ENCODE measurements at places on chromosomes 5 and 9.

GRCh38 chr5:8314965-8315364, 446.0 kb downstream of the MTRR start:
- no peak for DNase-seq

DNA sequence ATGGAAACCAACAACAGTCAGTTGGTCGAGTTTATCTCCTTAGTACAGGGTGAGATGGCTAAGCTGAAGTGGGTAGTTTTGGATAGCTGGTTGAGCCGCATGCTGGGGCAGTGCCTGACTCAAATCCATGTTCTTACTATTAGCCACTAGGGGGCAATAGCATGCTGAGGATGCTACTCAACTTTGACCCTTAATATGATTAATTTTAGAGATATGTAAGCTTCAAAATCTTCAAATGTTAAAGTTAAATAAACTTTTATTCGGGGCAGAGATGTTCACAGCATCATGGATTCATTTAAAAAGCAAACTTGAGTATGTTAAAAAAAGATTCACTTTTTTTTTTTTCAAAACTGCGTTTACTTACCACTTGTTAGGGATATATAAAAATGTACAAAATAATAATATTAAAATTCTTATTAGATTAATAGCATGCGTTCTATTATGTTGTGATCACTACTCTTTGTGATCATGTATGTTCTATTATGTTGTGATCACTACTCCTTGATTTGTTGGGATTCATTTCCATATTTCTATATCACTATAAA, 57.0 kb downstream of the C9orf153 start:
- DNase-seq = no peak

- DNase-seq = no peak
Observed at GRCh38 chr5:2739360-2740050, 12.0 kb downstream of the IRX2 start.

- no peak for DNase-seq
Observed at GRCh38 chr5:108529381-108529780, 147.5 kb upstream of the FBXL17 start.

DNA sequence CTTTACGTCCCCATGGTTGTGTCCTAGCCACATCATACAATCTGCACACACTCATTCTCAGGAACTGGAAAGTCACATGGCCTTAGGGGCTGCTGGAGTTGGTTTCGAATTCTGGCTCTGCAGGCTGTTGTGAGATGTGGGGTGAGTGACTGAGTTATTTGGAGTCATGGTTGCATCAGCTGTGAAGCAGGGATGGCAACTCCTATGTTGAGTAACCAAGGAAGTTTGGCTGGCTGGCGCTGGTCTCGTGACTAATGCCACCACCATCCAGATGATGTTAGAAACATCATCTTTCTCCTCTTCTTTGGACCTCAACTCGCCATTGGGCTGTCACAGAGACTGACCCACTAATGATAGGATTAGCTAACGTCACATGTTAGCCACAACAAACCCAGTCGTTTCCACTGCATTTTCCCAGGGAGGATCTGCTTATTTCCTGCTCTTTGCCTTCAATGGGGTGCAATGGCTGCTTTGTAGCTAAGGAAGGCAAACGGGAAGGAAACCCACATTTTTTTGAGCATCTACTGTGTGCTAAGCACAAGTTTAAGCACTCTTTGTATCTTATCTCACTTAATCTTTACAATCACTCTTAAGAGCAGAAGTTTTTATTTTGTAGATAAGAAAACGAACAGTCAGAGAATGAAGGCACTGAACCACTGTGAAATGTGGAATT, 78.1 kb upstream of the UBTD2 start:
- no peak for DNase-seq

DNA sequence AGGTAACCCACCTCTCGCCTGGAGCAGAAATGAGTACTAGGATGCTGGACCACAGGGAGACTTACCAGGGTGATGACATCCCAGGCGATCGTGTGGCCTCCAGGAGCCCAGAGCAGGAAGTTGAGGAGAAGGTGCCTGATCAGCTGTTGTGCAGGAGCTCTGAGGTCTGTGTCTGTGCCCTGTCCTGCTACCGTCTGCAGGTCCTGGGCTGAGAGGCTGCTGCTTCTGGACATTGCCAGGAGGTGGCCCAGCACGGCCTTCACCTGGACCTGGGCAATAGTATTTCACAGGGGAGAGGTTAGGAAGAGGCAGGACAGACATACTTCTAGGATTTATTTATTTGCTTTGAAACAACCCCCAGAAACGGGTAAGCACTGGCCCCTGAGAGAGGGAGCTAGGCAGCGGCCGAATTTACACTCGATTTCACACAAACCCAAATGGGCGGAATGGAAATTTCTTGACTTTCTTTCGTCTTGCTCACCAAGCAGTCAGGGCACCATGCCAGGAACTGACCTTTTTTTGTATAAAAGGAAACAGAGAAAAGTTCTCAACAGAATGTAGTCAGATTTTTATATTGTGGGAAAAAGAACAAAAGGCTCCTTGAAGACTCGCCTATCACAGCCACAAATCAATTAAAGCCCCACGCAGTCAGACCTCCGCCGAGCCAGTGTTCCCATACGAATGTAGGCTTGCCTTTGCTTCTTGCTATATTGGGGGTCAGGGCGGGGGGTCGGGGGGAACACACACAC, 210.3 kb downstream of the FANCC start:
- DNase-seq = no peak

DNA sequence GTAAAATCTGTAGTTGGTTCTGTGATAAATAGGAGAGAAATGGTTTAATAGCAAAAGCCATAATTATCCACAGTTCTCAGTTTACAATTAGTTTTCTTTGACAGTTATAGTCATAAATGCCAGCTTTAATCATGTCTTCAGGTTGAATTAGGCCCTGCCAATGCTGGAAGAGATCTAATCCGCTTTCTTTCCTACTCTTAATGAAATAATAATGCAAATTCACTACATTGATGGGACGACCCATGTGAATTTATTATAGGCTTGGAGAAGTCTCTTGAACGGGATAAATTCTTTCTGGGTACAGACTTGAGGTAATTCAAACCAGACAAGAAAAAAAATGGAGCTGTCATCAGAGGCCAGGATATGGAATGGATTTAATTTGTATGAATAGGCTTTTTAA, 950.4 kb downstream of the EFNA5 start:
- no peak for DNase-seq

GRCh38 chr5:90386099-90386710, 23.4 kb downstream of the CETN3 start:
- no peak for DNase-seq

DNA sequence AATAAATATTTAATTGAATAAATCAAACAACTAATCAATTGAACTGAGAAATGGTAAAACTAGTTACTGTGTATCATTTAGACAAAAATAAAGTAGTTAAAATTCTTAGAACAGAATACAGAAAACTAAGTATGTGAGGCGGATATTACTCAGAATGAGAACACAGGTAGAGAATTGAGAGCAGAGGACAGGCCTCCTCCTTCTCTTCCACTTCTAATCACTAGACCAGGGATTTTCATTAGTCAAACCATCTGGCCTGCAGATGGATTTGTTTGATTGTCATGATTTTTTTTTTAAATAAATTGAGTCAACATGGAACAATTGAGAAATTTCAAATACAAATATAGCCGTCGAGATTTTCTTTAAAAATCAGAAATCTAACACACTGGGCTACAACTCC, 198.6 kb upstream of the HMHB1 start:
- DNase-seq = no peak

- DNase-seq = no peak
Observed at GRCh38 chr5:124922255-124922975, 176.0 kb upstream of the ZNF608 start.

- DNase-seq = no peak
Observed at GRCh38 chr5:9513827-9514226, 32.0 kb downstream of the SEMA5A start.

DNA sequence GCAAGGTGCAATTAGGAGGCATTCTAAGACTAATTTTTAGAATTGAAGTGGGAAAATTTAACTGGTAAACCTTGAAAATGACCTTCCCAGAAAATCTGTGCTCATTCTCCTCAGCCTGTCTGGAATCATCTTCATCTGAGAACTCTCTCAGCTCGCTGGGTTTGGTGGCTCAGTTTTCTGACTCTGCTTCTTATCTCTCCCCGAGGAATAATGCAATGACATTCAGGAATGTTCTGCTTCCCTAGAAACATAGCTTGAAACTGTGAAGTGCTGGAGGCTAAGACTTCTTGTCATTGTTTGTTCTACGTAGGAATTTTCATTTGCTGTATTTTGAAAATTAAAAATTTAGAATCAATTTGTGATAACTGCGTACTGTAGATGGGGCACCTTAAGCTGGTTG, 86.6 kb downstream of the KCNN2 start:
- no peak for DNase-seq

- no peak for DNase-seq
Observed at GRCh38 chr9:93678199-93679019, 102.0 kb downstream of the PHF2 start.

- no peak for DNase-seq
Observed at GRCh38 chr5:38207343-38207742, 51.0 kb upstream of the EGFLAM start.

DNA sequence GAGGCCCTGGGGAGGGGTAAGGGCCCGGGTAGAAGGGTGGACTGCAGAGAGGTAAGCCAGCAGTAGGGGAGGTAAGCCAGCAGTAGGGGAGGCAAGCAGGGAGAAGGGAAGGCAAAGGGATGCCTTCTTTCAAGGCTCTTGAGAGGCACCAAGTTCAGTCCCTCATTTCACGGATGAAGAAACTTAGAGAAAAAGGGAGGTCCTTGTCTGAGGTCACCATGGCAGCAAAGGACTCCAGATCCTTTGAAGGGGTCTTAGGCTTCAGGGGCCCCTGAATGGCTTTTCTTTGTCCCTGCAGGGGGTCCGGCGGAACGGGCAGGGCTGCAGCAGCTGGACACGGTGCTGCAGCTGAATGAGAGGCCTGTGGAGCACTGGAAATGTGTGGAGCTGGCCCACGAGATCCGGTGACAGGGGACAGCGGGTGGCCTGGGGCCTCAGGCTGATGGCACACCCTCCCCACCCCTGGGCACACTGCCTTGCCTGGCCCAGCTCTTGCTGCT, 42.6 kb downstream of the RGS3 start:
- no peak for DNase-seq

DNA sequence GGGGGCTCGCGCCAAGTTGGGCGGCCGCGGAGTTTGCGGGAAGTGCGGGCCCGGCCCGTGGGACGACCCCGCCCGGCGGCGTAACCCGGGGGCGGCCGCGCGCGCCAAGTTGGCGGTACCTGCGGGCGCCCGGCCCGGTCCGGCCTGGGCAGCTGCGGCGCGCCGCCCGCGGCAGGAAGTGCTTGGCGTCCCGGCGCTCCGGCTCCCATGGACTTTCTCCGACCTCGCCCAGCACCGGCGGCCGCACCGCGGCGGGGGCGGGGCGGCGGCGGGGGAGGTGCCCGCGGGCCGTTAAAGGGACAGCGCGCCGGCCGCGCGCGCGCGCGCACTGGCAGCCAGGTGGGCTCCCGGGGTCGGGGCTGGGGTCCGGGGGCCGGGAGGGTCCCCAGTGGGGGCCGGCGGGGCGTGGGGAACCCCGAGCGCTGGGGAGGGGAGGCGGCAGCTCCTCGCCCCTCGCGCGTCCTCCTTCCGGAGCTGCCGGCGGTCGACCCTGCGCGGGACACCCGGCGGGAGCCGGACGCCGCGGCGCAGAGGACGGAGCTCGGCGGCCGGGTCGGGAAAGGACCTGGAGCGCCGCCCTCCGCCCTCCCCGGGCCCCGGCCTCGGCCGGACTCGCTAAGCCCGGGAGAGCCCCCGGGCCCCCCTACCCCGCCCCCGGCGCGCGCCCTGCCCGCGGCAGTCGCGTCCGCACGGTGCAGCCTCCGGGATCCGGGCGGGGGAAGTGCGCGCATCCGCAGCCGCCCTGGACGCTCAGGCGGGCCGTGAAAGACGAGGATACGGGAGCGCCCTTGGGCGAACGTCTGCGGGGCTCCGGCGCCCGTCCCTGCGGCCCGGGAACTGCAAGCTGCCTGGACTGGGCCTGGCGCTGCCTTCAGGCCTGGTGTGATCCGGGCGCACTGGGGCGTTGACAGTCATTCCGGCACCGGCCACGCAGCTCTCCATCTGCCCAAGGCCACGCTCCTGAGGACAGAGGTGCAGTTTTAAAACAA, at the start of gene NACC2:
NACC2 (minus strand) TSS at position 220 of the 989 bp plus-strand sequence. CDS start 44,768 bp downstream, outside the sequence.
- no peak for DNase-seq

DNA sequence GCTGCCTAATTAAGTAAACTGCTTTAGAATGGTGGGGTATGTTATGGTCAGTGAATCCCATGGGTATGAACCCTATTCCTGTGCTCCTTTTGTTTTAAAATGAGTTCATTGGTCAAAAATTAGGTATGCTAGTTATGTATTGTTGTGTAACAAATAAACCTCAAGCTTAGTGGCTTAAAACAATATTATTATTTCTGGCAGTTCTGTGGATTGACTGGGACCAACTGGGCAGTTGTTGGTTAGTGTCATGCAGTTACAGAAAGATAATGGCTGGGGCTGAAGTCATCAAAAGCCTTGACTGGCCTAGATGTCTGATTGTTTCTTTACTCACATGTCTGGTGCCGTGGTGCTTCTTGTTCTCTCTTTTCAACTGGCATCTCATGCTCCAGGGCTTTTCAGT, 8.9 kb upstream of the PTAR1 start:
- DNase-seq = no peak

DNA sequence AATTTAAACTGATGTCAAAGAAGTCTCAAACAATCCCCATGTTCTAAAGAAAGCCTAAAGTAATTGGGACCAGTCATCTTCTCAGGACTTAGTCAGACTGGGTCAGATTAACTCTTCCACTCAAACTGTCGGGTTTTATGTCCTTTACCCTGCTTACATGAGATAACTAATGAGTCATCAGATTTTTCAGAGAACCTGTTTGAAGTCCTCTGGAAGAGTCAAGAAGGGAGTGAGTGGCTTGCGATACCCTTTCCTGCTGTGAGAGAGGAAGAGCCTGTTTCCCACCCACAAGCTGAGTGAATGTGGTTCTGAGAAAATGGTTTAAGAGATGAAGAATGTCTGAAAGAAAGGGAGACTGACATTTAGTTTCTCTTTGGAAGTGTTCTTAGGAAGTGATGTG, 1866.7 kb upstream of the C9orf72 start:
- DNase-seq = no peak

- no peak for DNase-seq
Observed at GRCh38 chr5:164593982-164594381, 1088.6 kb downstream of the MAT2B start.

- no peak for DNase-seq
Observed at GRCh38 chr9:121271368-121272341, 3.7 kb downstream of the GSN start.

- DNase-seq = no peak
Observed at GRCh38 chr9:70250221-70250620, 8.6 kb upstream of the SMC5 start.

GRCh38 chr9:119836036-119836435, 466.8 kb upstream of the BRINP1 start:
- DNase-seq = no peak
